ENCODE measurements at places on chromosomes 3 and 15. TPM values are rescaled to one million over a fixed set of nuclear protein-coding genes. Genes with fewer than 3 reads are reported as not detected.
A peak's percentile ranks its signal among the peaks of the same experiment; 100 is the strongest.

DNA sequence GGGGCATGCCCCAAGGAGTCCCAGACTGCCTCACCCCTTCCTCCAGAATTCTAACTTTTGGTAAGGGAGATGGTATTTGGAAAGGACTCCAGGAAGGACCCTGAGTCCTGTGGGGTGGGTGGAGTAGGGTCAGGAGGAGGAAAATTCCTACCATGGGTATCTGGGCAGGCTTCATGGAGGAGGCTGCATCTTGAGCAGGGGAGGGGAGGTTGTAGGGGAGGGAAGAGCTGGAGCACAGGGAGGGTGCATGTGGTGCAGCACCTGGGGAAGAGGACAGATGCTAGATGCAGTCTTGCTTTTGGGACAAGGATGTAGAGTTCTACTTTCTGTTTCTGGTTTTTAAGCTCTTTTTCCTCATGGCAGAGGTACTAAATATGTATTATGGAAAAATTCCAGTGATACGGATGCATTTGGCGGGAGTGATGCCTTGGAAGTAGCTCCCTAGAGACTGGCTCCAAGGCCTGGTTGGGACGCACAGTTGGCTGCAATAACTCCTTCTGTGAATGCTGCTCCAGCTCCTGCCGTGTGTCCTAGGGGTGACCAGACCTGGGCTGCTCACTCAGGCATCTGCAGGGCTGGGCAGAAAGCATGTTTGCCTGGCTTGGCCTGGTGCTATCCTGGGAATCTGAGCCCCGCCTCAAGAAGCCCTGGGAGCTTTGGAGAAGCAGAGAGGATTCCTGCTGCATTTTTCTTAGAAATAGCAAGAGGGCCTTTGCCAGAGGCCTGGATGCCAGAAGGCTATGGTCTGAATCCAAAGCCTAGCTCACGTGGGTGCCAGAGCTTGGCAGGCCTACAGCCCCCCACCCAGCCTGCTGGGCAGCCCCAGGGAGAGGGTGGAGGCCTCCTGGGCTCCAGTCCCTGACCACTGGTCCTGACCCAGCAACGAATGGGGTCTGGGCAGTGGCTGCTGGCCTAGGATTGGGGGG lies 10.1 kb downstream of the SEMA3F start:
- no peak for DNase-seq

GRCh38 chr3:32438596-32439344 lies 47.1 kb downstream of the CMTM7 start:
- no peak for DNase-seq

DNA sequence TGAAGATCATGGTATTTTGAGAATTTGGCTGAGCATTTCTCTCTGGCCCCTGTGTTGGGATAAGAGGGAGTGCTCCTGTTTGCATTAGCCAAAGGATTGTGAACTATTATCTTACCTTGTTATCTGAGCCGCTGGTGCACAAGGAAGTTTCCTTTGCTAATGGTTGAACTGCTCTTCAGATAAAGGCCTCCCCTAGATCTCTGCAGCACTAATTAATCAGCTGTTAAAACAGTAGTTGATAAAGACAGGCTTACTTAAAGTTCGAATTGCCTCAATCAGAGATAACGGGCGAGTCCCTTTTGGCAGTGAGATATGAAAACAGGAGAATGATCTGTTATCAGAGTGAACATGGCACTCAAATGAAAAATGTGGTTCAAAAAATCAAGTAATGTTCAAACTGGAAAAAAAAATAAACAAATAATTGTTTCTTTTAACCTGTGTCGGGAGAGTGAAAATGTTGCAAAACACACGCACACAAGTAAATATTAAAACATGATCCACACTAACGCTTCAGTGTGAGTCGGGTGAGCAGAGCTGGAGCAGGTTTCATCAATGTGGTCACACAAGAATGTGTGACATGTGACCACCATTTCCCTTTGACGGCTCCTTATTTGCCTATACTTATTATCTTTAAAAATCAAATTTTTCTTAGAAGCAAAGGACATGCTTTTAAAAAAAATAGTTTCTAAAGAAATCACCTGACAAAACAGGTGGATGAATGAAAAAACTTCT lies 469.1 kb downstream of the SOX2 start:
- no peak for DNase-seq

- DNase-seq, result no peak
These were observed 22.1 kb upstream of the CMSS1 start for GRCh38 chr3:99795573-99795972.

DNA sequence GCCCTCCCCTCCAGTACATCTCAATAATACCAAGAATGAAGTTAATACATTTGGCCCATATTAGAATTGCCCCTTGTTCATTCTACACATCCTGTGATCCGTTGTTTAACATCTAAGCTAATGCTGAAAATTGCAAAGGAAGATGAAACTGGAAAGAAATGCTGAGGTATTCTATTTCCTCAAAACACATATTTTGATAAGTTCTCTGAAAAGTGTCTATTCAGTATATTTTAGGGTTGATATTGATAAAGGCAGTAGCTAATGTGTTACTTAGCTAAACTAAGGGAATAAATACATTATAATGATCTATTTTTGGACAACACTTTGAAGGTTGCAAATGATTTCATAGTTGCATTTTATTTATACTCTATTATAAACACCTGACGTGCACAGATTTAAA lies 702.6 kb upstream of the ROBO1 start:
- no peak for DNase-seq

GRCh38 chr3:87361271-87361670 lies 84.9 kb upstream of the POU1F1 start:
- no peak for DNase-seq

DNA sequence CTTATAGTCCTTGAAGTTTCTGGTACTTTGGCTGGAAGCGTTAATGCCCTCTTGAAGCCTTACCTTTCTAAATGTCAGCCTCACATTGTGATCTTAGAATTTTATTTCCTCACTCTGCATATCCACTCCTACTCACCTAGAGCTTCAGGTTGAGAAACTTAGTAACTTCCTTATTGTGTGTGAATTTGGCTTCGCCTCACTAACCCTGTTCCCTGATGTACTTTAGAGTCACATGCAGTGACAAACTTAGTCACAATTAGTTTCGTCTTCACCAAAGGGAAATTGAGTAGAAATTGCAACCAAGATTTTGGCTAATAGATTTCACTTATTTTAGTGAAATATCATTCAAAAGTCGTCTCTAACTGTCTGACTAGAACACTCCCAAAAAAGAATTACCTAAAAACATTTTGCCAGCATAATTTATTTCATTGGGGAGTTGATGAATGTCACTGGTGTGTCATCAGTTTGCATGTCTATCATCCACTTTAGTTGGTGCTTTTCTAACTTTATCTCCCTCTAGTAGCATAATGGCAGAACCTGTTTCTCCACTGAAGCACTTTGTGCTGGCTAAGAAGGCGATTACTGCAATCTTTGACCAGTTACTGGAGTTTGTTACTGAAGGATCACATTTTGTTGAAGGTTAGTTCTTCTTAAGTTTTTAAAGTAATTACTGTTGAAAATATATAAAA lies 960 bp downstream of the MFN1 start:
- DNase-seq, result no peak

GRCh38 chr3:29247088-29247745 lies 33.7 kb upstream of the RBMS3 start:
- DNase-seq, result no peak

DNA sequence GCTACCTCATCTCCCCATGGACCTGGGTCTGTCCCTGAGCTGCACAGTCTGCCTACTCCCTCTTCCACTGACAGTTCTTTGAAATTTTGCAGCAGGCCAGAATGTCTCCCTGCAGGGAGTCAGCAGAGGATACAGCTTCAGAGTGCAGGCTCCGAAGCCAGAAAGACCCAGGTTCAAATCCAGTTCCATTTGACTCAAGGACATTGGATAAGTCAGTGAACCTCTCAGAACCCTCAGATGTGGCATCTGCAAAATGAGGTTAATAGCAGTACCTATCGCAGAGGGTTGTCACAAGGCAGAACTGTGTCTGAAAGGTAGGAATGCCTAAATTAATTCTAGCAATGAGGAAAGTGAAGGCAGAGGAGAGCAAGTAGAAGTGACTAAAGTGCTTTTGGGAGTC lies 244.4 kb upstream of the TRIM42 start:
- DNase-seq, result no peak

- no peak for DNase-seq
These were observed 58.0 kb upstream of the ZNF148 start for GRCh38 chr3:125433091-125433534.

GRCh38 chr15:92846741-92847140 lies 53.4 kb upstream of the CHD2 start:
- no peak for DNase-seq

- no peak for DNase-seq
These were observed 228.3 kb downstream of the CLSTN2 start for GRCh38 chr3:140163159-140163763.

- no peak for DNase-seq
These were observed 319.9 kb upstream of the GRM7 start for GRCh38 chr3:6540981-6541380.

DNA sequence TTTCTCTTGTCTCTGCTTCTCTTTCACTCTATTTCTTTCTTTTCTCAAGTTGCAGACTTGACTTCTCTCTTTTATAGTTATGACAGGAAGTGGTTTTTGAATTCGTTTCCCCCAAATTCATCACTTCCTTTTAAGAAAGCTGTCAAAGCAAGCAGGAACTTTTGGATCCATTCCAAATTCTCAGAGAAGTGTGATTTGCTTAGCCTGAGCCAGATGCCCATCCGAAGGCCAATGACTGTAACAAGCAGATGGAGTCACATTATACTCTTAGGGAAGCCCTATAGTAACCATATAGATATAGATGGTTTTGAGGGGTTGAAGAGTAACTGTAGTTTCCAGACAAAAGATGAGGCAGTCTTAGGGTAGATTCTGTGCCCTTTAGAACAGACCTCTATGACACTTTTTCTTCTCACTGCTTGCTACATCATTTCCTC lies 592.0 kb upstream of the KCNMB2 start:
- no peak for DNase-seq

GRCh38 chr3:188154809-188155574 lies 1.0 kb downstream of the LPP start:
- DNase-seq, result peak; percentile 49

DNA sequence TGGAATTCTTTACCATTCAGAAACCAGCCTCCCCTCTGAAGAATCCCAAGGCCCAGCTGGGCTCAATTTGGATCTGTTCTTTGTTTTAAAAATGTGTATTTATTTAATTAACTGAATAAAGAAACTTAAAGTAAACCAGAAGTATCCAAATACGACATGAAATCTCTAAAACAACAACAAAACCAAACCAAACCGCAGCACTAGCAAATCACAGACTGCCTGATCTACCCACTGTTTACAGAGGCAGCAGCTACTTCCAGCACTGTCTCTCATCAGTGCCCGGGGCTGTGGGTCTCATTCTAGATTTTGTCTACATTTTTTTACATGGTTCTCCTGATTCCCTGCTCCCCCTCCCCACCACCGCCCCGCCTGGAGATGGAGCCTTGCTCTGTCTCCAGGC lies 2.3 kb downstream of the FLNB start:
- DNase-seq, result no peak

GRCh38 chr3:20099060-20099459 lies 58.8 kb downstream of the KAT2B start:
- no peak for DNase-seq

DNA sequence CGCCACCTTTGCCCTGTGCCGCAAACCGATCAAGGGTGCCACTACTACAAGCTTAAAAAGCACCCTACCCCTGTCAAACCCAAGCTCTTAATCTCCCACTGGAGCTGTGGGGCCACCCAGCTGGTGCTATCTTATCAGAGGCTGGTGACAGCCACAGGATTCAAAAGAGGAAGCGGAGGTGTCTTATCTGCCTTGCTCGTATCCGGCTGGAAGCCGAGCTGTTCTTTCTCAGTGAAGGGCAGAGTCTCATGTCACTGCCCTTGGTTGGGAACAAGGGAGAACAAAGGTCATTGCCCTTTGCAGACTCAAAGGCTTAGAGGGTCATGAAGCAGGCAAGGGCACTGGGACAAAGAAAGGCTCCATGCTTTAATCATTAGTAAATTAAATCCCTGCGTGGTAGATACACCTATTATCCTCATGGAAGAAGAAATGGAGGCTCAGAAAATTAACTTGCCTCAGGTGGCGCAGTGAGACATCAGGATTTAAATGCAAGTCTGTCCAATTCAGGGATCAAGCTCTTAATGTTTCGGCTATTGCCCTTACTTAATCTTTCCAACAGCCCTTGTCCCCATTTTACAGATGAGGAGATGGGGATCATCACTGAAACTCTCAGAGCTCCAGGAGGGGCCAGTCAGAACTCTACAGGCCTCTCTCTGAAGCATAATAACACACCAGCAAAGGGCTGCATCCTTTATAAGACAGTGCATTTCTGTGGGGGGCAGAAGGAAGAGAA lies 360.0 kb upstream of the PROK2 start:
- DNase-seq, result no peak

DNA sequence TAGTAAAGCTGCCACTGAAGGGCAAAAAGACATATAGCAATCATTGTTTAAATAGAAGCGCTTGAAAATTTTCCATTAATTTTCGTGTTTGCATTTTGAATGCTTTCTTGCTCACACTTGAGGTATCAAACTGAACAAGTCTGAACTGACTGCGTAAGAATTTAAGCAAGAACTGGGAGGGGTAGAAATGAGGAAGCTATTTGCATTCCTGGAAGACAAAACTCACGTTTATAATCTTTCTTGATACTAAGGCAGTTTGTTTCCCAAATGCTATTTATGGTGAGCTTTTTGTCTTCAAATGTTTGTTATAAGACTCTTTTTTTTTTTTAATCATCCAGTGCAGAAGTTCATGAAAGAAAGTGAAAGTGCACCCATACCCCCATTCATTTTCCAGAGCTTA lies 499.8 kb upstream of the TPRG1 start:
- DNase-seq, result no peak

DNA sequence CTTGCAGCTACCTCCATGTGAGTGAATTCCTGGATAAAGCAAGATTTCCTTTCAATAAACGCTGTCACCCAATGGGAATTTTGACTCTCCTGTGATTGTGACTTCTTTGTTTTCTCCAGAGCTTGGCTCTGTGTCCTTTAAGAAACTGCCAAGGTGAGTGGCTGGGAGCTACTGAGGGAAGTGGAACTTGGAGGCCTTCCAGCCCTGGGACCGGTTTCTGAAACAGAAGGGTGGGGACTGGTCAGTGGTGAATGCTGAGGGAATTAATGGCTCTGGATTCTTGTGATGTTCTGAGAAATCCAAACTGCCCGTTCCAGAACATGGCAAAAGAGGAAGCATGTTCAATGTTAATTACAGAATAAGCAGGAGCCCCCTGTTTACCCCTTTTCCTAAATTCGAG lies 41.1 kb upstream of the MYZAP start:
- DNase-seq, result no peak

DNA sequence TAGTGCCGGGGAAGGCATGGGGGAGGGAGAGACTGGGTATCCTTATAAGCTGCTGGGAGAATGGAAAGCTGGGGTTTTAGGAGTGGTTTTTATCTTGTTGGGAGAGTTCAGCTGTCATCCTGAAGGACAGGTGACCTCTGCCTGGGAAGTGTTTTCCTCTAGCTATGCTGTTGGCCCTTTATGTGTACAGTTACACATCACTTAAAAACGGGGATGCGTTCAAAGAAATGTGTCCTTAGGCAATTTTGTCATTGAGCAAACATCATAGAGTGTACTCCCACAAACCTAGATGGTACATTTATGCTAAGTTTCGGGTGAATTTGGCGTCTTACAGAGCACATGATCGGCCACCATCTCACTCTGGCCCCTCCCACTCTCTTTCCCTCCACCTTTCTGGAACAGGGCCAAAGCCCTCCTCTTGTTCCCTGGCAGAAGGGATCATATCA lies 164.3 kb upstream of the NUDT16 start:
- no peak for DNase-seq

Gene CGNL1
- total RNA-seq, result 40.0 TPM

Gene HAPLN3
- 17.9 TPM for total RNA-seq

Gene FBXL2
- total RNA-seq, result 24.3 TPM

Gene PLOD2
- total RNA-seq, result 61.4 TPM

Gene CHST2
- total RNA-seq, result 3.3 TPM

Gene TRIP4
- total RNA-seq, result 16.7 TPM

Gene INKA1
- total RNA-seq, result 3.8 TPM
